Bronchial epithelial cell (primary cell): ENCODE measurements at places on chromosomes 2 and 18.

GRCh38 chr2:47651296-47651695 is 131.6 kb upstream of the MSH6 start:
- DNase-seq, result no peak

DNA sequence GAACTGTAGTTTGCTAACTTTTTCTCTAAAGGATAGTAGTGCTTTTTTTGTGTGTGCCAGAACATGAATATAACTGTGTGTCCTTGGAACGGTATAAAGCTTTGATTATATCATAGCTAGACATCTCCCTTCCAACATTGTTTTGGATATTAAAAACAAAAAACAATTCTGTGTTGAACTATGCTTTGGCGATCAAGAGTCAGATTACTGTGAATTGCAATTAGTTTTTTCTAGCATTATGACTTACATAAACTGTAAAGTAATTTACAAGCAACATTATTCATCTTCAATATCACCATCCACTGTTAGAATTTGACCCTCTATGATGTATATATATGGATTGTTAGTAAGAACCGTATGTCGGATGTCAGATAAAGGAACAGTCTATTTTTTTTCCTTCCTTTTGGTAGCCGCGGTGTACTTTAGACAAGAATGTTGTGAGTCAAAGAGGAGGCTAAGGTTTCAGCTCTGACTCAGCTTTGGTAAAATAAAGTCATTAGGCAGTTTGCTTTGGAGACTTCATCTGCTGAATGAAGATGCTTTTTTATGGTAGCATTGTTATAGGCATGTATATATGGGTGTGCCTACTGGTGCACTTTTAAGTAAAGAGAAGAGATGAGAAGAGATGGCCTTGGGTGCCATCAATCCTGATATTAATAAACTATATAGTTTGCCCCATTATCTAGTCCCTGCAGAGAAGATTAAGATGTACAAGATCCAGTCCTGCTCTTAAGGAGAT is 76.4 kb downstream of the LTBP1 start:
- DNase-seq, result peak; percentile 87

DNA sequence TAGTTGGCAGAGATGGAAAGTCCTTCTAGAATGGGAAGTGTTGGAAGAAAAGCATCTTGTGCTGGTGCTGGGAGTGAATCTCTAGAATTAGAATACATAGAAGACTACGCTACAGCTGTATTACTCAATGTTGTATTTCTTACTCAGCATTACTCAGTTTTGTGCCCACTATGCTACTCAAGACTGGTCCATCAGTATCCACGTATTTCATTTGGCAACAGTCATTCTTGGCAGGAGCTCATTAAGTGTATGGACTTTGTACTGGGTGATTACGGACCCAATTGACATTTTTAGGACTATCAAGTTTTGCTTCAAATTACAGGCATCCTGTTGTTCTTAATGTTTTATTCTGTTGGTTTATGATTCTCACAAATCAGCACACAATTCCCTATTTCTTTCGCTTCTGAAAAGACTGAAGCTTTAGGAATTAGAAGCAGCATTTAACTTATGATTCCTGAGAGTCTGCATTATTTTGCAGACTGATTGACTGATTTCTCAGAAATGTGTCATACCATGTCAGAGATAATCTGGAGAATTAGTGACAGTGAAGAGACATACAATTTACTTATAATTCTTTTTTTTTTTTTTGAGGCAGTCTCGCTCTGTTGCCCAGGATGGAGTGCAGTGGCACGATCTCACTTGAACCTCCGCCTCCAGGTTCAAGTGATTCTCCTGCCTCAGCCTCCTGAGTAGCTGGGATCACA is 136.9 kb downstream of the MYO3B start:
- peak; percentile 96 for DNase-seq

GRCh38 chr2:100818003-100818605 is 1.8 kb upstream of the NPAS2 start:
- peak; percentile 56 for DNase-seq

- DNase-seq, result no peak
Measured at GRCh38 chr2:195535911-195536522, 121.0 kb upstream of the SLC39A10 start.

DNA sequence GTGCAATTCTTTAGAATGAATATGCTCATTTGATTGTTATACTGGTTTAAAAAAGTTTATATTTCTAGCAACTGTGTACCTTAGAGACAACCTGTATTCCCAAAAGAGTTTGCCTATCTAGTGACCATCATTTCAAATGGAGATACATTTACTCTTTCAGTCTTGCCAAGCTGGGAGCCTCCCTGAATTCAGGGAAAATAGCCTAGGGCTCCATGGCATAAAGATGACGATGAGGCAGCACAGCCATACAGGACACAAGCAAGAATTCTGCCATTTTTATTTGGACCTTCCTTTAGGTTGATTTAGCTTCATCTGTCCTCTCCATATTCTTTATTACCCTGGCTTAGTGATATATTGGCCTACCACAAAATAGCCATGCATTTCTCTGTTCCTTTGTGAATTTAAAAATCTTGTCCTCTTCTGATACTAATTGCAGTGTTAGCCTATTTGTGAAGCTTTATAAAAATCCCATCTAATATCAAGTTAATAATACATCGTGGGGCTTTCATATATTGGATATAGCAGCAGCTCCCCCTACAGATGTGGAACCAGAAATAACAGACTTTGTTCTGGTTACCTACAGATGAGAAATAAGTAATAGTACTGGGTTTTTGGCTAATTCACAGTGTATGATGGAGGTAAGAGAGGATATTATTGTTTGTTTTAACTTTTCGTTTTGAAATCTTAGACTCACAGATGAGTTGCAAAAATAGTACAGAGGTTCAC is 1661.9 kb upstream of the PIK3C3 start:
- peak; percentile 26 for DNase-seq

- DNase-seq, result peak; percentile 95
Measured at GRCh38 chr2:237695201-237695780, 67.9 kb downstream of the LRRFIP1 start.

DNA sequence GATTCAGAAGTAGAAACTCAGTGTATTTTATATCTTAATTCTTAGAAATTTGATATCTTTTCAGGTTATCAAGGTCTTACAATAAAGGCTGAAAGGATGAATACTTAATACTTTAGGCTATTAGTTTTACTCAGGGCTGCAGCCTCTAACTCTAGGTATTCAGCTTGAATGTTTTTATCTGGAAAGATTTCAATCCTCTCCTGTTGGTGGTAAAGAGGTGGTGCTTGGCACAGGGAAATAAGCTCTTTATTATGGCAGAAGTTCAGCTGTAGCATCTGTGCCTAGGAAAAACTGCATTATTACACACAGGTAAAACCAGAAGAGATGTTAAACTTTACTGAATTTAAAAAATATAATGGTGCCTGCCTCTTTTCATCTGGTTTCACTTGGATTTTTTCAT is 11.1 kb downstream of the ACVR2A start:
- DNase-seq, result no peak

- no peak for DNase-seq
Measured at GRCh38 chr2:66445925-66446871, 11.3 kb downstream of the MEIS1 start.

DNA sequence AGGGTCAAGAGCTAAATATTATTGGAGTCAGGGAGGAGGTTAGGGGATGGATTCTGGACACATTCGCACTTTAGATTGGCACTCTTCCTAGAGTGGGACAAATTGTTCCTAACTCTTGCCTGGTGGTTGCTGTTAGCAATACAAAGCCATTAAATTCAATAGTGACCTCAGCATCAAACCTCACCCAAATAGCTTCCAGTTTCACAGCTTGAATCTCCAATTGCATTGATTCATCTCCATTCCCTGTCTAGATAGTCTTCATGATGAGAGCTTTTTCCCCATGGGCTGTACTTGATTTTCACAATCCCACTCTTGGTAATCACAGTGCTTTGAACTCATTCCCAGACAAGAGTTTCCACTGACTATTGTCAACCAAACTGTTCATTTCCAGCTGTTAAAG is 585.9 kb upstream of the SYT4 start:
- no peak for DNase-seq

GRCh38 chr18:21955757-21956652 is 213.4 kb upstream of the GATA6 start:
- DNase-seq, result peak; percentile 46

DNA sequence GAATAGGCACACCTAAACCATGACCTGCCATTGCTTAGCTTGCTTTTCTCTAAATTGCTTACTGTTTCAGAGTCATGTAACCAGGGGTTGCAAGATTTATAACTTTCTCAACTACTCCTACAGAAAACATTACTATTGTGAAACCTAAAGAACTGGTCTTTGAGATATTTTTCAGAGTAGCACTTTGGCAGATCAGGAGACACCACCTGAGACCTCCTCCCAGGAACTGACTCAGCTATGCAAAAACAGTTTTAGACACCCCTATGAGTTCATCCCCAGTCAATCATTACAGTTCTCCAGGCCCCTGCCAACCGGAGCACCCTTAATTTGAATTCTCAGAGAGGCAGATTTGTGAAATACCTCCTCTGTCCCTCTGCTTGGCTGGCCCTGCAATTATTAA is 80.3 kb downstream of the MBOAT2 start:
- DNase-seq, result peak; percentile 31

DNA sequence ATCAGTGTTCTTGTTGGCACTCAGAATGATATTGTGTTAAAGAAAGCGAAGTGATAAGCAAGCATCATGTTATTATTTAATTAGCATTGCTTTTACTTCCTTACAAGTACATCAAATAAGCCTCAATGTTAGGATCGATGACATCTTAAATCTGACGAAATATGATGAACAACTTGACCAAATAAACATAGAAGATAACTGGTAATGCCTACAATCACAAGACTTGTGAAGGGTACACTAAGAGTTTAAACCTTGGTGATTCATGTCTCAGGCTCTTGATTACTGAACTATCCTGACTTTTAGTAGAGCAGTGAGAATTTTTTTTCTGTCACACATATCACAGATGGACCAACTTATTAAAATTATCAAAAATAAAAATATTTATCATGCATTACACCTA is 500.8 kb upstream of the ZEB2 start:
- DNase-seq, result peak; percentile 30

- DNase-seq, result no peak
Measured at GRCh38 chr2:19722531-19722971, 179.2 kb downstream of the TTC32 start.

DNA sequence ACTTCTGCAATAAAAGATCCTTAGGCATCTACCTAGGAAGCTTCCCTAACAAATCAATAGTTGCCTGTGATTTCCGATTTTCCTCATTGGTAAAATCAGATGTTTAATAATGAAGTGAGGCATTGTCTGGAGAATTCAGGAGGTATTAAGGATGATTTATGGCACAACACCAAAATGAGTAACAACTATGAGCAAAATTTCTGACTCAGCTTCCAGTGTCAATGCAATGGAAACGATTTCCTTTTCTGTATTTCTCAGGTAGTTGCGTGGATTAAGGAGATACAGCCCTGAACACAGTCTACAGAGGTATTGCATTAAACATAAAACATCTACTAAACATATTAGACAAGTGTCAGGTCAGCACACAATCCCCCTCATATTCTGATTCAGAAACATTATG is 99.5 kb downstream of the EPB41L3 start:
- no peak for DNase-seq

DNA sequence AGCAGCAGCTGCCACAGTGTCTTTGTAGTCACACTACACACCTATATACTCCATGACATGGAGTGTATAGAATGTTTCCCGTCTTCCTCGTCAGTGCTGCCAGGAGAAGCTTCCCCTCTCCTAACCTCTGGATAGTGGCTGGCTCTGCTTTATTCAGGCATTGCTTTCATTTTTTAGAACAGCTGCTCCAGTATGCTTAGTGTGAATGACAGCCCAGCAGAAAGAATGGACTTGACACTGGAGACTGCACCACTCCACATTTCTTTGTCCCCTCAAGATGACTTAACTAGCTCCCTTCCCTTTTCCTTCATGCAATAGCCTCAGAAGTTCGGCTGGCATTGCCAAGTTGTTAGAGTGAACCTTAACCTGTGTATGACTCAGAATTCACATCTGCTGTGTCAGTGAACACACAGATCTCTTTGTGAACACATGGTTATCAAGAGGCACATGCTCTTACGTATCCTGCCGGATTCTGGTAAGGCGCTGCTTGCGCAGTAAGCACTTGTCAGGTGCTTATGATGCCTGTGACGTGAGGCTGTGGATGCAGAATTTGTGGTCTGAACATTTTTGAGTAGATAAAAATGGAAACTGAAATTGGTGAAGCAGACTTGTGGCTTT is 73.9 kb downstream of the NEDD4L start:
- peak; percentile 97 for DNase-seq

DNA sequence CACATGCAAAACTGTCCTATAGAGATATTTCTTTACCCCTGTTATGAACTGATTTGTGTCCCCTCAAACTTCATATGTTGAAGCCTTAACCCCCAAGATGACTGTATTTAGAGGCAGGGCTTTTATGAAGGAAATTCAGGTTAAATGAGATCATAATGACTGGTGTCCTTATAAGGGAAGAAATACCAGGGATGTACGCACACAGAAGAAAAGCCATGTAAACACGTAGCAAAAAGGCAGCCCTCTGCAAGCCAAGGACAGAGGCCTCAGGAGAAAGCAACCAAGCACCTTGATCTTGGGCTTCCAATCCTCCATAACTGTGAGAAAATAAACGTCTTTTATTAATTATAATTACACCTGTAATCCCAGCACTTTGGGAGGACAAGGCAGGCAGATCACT is 101.3 kb upstream of the NDUFV2 start:
- no peak for DNase-seq

DNA sequence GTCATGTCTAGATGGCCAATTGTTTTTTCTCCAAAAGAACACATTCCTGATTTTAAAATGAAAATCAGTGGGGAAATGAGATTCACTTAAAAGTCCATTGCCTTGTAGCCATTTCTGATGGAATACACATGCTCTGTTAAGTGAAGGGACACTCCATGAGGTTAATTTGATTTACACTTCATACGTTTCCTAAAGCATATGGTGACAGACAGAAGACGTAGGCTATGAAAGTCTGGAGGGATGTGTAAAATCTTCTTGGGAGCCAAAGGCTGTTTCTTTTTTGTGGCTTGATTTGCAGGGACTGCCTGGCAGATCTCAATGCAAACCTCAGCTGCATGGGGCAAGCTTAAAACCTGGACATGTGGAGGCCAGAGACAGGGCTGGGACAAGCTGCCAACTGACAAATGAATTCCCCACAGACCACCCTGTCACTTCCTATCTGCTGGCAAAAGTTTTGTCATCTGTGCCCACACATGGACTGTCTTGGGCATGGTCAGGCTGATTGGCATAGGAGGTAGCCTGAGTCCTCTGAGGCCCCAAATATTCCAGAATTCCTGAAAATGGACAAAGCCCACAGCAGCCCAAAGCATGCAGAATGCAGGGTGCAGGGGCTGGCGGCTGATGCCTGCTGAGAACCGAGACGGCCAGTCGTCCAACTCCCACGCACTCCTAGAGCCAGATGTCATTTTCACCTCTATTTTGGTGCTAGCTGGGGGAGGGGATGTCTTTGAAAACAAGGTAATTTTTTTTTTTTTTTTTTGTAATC is 73.9 kb downstream of the SDC1 start:
- no peak for DNase-seq

- no peak for DNase-seq
Measured at GRCh38 chr2:219998107-219998506, 370.7 kb downstream of the SLC4A3 start.

GRCh38 chr18:25239581-25240419 is 112.2 kb downstream of the ZNF521 start:
- no peak for DNase-seq

- DNase-seq, result no peak
Measured at GRCh38 chr18:23258566-23259469, 123.5 kb downstream of the CABLES1 start.
